CD4-positive, alpha-beta T cell treated with Interleukin-4 for 4 hours (primary cell): ENCODE measurements at places on chromosomes 16 and 17.

- DNase-seq = no peak
These were observed 6.8 kb upstream of the CAVIN1 start for GRCh38 chr17:42429726-42430447.

GRCh38 chr17:17118399-17118798 lies 76.1 kb downstream of the MPRIP start:
- no peak for DNase-seq

DNA sequence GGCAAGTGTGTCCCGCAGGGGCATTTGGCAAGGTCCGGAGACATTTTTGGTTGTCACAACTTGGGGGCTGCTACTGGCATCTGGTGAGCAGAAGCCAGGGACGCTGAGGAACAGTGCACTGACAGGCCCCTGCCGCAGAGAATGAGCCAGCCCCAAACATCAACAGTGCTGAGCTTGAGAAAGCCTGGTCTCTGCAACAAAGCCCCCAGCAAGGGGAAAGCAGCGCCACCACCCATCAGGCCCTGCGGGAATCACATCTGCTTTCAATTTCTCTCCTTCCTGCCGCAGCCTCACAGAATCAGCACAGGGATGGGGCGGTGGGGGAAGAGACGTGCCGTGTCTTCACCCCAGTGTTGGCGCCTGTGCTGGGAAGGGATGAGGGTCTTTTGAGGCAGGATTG lies 14.8 kb upstream of the PRPSAP1 start:
- DNase-seq = no peak

- DNase-seq = no peak
These were observed 31.0 kb downstream of the SOX9 start for GRCh38 chr17:72151565-72152386.

DNA sequence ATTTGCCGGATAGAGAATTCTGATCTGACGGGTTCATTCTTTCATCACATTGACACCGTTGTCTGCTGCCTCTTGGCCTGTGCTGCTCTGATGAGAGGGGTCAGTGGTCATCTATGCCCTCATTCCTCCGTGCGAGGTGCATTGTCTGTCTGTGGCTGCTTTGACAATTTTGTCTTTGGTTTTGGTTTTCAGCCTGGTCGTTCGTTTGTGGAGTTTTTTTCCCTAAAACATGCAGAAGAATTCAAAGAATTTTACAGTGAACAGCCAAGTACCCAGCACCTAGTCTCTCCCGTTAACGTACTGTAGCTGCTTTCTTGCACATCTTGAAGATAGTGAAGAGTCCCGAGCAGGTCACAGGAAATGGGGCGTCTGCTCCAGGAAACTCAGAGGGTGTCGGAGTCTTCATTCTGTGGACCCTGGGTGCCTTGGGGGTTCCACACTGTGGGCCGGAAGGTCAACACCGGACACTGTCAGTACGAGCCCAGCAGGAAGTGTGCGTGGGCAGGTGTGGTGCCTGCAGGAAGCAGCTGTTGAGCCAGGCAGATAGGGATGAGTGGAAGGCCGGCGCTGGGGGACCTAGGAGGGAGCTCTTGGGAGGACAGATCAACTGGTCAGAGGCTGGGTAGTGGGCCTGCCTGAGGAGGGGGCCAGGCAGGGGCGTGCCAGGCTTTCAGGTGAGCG lies 28.2 kb downstream of the CRAMP1 start:
- DNase-seq = no peak

GRCh38 chr16:76222853-76223252 lies 54.3 kb upstream of the CNTNAP4 start:
- no peak for DNase-seq

GRCh38 chr17:16900288-16900882 lies 71.5 kb downstream of the TNFRSF13B start:
- no peak for DNase-seq

DNA sequence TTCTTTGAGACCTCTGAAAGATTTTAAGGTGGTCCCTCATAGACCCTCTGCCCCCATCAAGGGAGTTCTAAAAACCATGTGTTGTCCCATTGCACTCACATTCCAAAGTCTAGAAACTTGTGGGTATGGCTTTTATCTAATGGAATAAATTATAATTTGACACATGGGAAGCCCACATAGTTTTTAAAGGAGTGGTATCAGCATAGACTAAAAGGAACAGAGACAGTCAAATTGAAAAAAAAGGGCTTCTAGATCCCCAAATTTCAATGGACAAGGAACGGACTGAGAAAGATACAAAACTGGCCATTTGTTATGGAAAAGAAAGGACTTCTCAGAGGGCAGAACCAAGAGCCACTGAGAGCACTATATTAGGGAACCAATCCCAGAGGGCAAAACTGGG lies 48.7 kb upstream of the ICAM2 start:
- no peak for DNase-seq

DNA sequence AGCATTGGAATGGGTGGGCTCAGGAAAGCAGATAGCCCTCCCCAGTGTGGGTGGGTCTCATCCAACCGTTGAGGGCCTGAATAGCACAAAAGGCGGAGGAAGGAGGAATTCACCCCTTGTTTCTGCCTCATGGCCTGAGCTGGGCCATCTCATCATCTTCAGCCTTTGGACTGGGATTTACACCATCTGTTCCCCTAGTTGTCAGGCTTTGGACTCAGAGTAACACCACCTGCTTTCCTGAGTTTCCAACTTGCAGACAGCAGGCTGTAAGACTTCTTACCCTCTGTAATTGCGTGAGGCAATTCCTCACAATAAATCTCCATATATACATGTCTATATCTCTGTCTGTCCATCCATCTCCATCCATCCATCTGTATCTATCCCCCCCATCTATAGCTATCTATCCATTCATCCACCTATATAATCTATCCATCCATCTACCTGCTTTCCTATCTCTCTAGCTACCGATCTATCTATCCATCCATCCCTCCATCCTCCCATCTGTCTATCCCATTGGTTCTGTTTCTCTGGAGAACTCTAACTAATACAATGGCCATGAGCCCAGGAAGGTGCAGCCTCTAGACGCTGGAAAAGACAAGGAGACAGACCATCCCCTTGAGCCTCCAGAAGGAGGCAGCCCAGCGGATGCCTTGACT lies 21.3 kb downstream of the DNAH17 start:
- no peak for DNase-seq

- DNase-seq = no peak
These were observed 5.2 kb downstream of the RND2 start for GRCh38 chr17:43030137-43030767.
